Body of pancreas (tissue), 4 donors: ENCODE measurements at places on chromosomes 13 and 19.

- DNase-seq = peak; percentile 32
Measured at GRCh38 chr13:24680258-24680920, at the start of gene ATP12A. Gene ATP12A (plus strand): TSS chr13:24680408. CDS start chr13:24680744, 336 bp downstream.

GRCh38 chr19:10086591-10087192 is 575 bp downstream of the SHFL start:
- no peak for DNase-seq

GRCh38 chr13:44867825-44868224 is 121.4 kb downstream of the NUFIP1 start:
- no peak for DNase-seq

DNA sequence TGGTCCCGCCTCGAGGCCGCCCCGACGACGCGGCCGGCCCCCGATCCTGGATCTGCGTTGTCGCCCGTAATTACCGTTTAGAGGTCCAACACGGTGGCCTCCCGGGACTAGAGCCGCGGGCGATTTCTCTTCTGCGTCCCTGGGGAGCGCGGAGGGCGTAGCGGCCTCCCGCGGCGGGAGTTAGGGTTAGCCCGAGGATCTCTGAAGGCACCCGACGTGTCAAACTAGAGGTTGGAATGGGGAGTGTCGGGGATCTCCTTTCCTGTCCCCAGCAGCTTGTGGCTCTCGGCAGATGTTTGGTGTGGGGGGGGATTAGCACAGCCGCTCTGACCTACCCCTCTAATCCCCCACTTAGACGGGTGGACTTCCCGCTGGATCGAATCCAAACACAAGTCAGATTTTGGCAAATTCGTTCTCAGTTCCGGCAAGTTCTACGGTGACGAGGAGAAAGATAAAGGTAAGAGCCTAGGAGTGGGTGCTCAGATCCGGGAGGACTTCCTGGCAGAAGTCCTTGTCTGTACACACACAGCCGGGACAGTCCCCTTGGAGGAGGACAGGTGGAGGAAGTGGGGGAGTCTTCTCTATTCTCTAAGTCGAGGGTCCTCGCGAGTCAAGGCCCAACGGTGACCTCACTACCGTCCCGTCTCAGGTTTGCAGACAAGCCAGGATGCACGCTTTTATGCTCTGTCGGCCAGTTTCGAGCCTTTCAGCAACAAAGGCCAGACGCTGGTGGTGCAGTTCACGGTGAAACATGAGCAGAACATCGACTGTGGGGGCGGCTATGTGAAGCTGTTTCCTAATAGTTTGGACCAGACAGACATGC is 581 bp downstream of the CALR start:
- DNase-seq = peak; percentile 35

- DNase-seq = no peak
Measured at GRCh38 chr19:5154799-5155426, 185.7 kb downstream of the PTPRS start.

DNA sequence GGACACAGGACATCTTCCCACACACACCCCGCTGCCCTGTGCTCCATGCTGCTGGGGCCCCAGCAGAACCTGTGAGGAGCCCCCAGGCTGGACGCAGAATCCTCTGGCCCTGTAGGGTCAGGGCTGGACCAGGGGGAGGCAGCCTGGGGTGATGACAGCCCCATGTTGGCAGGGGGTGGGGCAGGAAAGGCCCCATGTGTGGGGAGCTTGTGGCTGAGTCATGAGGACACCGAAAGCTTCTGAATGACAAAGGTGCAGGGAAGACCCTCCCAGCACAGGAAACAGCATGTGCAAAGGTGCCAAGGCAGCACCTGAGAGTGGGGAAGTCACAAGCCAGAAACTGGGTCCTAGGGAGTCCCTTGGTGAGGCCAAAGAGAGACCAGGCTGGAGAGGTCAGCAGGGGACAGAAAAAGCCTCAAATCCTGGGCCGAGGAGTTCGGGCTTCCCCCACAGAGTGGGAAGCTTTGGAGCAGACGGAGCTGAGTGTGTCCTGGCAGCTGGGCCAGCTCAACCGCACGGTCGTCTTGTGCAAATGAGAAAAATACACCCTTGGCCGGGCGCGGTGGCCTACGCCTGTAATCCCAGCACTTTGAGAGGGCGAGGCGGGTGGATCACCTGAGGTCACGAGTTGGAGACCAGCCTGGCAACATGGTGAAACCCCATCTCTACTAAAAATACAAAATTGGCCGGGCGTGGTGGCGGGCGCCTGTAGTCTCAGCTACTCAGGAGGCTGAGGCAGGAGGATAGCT is 17.5 kb downstream of the ATP8B3 start:
- no peak for DNase-seq
